ENCODE measurements at places on chromosomes 6 and 20.

DNA sequence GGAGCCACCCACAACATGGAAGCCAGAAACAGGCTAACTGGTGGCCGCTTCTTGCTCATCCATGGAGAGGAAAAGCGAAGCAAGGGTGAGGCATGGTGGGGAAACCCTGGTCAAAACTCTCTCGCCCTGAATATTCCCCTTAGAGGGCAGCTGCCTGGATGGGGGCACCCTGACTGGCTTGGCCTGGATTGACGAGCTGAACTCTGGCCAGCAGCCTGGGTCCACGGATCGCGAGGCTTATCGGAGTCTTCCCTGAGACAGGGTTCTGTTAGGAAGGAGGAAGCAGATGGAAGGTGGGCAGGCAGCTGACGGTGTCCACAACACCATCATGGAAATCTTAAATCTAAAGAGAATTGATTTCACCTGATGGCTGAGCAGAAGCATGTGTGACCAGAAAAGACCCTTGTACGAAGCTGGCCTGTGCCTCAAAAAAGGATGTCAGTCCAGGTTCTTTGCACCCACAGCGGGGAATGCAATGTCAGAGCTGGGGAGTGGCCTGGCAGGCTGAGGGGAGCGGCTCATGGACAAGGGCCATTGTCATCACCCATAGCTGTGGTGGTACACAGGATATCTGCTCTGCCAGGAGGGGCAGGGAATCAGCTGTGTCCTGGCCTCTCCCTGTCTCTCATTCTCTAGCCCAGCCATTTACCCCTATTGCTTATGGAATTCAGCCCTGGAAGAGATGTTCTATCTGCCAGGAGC is 109.4 kb upstream of the SNX9 start:
- DNase-seq, result no peak

- DNase-seq, result no peak
Observed at GRCh38 chr6:53741034-53741823, 53.6 kb upstream of the LRRC1 start.

DNA sequence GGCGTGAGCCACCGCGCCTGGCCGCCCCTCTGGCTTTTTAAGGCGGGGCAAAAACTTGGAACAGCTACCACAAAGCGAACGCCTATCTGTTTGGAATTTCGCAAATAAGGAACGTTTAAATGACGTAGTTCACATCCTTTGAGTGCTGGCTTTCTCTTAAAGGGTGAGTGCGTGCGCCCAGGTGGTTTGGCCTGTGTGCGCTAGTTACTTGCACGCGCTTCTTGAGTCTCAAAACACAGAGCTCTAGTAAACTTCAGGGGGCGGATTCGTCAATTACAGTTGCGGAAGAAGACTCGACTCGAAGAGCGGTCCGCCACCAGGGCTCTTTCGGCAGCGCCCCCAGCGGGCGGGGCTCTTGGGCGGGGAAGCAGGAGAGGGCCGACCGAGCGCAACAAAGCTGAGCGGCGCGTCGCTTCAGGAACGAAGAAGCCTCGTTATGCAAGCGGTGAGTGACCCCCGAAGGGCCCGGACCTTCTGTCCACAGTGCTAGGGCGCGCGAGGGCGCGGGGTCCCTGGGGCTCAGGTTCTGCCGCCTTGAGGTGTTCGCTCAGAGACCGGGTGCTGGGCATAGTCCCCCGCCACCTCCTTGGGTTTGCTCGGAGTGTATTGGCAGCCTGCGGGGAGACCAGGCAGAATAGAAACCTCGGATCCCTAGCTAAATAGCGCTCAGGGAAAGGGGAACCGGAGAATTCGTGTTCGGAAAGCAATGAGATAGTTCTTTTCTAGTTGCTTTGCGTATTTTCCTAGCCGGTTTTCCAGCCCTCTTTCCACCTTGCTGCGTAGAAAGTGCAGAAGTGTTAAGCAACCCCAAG is at the start of gene SYCP2L:
Gene SYCP2L (plus strand): TSS at position 362 of the 812 bp plus-strand sequence. CDS start 75 bp downstream, at position 437.
- DNase-seq, result no peak

DNA sequence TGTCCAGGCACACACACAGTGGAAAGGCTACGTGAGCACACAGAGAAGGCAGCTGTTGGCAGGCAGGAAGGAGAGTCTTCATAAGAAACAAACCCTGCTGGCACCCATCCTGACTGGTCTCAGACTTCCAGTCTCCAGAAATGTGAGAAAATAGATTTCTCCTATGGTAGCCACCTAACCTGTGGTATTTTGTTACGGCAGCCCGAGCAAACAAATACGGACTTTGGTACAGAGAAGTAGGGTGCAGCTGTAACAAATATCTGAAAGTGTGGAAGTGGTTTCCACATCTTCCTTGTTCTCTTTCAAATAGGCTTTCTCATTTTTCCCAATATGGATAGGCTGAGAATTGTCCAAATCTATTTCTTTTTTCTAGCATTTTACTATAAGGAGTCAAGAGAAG is 94.6 kb downstream of the ADGB start:
- DNase-seq, result no peak

DNA sequence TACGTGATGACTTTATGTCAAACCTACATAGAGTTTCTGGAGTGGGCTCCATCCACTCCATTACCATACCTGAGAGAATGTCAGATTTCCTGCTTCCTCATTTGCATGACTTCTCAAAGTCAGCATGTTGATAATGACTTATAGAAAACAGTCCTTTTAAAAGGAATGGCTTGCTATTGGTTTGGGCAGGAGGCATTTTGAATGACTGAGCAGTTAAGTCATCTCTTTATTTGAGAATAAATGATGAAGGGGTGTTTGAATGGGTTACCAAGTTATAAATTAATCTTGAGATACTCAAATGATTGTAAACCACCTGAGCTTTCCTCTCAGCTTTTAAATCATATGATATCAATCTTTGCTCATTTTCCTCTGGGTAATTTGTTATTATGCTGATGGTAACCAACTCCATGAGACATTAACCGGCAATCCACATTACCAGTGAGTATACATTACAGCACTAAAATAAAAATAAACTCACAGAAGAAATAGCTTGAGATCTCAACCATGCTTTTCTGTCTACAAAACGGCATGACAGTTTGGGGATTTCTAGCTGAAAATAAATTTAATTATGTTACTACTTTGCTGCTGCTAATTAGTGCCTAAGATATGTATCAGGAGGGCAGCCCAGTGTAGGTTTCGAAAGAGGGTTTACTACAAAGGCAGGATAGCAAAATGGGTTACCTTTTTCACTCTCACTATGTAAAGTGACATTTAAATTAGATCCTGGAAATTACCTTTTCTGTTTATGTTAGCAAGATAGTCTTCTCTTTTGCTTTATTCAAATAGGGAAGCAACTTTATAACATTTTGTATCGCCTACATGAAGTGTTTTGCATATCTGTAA is 78.8 kb downstream of the RPS12 start:
- DNase-seq, result no peak

DNA sequence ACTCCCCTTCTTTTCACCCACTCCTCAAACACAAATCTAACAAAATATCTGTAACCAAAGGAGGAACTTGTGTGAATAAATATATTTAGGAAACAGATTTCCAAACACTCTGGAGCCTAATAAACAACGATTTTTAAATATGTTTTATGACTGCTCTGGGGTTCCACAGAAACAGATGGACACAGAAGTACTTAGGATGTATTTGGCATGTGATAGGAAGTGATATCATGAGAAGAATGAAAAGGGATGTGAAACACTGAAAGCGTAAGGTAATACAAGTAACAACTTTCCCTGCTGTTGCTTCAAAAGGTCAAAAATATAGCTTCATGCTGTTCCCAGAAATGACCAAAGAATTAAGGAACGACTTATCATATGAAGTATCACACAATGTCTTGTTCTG is 26.1 kb upstream of the ENPP1 start:
- no peak for DNase-seq

DNA sequence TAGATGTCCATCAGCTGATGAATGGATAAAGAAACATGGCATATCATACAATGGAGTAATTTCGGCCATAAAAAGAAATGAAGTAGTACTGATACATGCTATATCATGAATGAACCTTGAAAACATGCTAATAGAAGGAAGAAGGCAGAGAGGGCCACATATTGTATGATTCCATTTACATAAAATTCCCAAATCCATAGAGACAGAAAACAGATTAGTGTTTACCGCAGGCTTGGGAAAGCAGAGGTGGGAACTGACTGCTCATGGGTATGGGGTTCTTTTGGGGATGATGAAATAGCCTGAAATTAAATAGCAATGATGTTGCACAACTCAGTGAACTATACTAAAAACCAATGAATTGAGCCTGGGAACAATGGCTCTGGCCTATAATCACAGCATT is 58.3 kb downstream of the SERAC1 start:
- DNase-seq, result no peak

DNA sequence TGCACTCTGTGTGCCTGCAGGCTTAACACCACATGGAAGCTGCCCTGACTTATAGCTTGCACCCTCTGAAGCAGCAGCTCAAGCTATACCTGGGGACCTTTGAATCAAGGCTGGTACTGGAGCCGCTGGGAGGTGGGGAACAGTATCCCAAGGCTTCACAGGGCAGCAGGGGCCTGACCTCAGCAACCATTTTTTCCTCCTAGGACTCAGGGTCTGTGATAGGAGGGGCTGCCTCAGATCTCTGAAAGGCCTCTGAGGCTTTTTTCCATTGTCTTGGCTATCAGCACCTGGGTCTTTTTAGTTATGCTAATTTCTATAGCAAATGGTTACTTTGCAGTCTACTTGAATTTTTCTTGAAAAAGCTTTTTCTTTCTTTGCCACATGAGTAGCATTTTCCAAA is 80.2 kb upstream of the OPRM1 start:
- no peak for DNase-seq

GRCh38 chr20:41054847-41055230 is 26.2 kb downstream of the TOP1 start:
- DNase-seq, result no peak

GRCh38 chr20:10490257-10490656 is 55.2 kb downstream of the SLX4IP start:
- no peak for DNase-seq

DNA sequence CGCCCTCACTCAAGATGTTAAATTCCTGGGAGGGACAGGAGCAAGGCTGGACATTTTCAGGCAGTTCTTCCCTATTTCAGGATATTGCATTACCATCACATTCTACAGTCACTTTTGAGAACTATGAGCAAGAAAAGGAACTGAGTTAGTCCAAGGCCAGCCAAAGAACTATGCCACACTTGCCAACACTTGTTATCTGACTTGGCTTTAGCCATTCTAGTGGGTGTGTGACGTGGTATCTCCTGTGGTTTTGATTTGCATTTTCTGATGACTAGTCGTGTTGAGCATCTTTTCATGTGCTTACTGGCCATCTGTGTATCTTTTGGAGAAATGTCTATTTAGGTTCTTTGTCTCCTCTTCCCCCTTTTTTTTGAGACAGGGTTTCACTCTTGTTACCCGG is 12.0 kb downstream of the XRN2 start:
- no peak for DNase-seq

DNA sequence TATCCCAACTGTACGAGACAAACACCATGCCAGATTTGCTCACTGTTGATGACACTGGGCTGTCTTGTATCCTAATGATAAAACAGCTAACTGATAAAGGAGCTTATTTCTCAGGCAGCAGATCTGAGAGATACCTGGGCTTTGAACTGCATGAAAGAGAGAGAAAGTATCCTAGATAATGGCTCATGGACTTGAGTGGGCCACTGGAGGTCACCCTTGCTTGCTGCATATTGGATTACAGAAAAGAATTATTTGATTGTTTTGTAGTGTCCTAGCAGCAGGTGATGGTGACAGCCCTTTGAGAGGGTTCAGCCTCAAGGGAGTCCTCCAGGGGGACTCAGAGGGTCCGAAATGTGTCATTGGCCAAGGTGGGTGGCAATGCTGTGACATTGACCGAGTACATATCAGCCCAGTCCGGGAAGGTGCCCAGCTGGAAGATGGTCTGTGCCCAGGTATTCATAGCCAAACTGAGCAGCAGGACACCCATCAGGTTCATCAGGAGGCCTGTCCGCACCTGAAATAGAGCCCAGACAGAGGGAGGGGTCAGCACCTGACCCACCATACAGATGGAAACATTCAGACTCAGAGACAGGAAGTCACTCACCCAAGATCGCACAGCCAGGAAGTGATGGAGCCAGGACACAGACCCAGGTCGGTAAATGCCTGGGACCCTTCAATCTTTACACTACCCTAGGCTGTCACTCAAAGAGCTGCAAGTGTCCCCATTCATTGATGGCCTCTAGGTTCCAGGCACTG is 9.4 kb upstream of the OCSTAMP start:
- peak; percentile 29 for DNase-seq

DNA sequence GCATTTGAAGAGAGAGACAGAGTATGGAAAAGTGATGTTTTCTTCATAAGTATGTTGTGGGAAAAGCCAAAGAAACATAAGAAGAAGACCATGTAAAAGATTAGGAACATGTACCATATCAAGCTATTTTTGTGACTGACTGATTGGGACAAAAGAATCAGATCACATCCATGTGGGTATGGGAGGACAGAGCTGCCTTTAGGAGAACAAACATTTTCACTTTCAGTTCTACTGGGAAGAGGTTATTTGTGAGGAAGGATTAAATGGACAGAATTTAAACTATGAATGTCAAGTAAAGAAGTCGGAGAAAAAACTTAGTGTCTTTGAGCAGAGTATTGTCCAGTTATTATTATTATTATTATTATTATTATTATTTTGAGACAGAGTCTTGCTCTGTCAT is 124.4 kb upstream of the HCRTR2 start:
- no peak for DNase-seq

DNA sequence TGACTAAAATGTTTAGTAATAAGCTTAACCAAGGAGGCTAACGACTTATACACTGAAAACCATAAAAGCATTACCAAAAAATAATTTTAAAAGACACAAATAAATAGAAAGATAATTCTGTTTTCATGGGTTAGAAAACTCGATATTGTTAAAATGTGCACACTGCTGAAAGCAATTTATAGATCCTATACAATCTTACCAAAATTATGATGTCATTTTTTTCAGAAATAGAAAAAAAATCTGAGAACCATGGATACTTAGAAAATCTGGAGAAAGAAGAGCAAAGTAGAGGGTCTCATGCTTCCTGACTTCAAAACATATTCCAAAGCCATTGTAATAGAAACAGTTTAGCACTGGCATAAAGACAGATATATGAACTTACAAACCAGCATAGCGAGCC is 46.6 kb downstream of the HCRTR2 start:
- no peak for DNase-seq

DNA sequence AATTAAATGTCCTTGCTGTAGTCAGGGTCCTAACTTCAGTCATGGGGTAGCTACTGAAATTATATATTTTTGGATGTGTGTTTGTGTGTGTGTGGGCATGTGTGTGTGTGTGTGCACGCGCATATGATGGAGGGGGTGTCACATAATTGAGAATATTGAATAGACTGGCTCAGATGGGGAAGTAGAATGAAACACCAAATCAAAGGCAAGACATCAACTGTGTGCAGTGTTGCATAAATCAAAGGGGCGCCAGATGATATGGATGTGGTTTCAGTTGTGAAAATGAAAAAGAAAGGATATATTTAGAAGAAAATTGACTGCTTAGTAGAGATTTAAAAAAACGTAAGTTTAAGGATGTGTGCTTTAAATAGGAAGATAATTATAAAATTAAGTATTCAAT is 144.2 kb upstream of the CEP162 start:
- no peak for DNase-seq

Measured in amygdala (tissue), 56 donors.